Osteocyte (in vitro differentiated cells): ENCODE measurements at places on chromosomes 2 and 18.

GRCh38 chr18:28366676-28367075 is 189.7 kb upstream of the CDH2 start:
- no peak overlapping the region for H3K27ac ChIP-seq
- no peak for DNase-seq
- peaks cover 2% of the 10 kb centered on the region for H3K27me3 ChIP-seq
- no peaks in the 10 kb centered on the region for H3K36me3 ChIP-seq
- H3K4me3 ChIP-seq, result no peak overlapping the region

- no peak for DNase-seq
- no peak overlapping the region for H3K4me3 ChIP-seq
- H3K4me1 ChIP-seq, result peaks cover 10% of the 10 kb centered on the region
- no peaks in the 10 kb centered on the region for H3K27me3 ChIP-seq
Observed at GRCh38 chr2:28209864-28210263, 182.8 kb upstream of the FOSL2 start.

GRCh38 chr2:136075476-136075875 is 42.5 kb downstream of the CXCR4 start:
- peaks cover 4% of the 10 kb centered on the region for H3K27me3 ChIP-seq
- H3K36me3 ChIP-seq, result no peaks in the 10 kb centered on the region
- no peak for DNase-seq
- H3K4me1 ChIP-seq, result no peaks in the 10 kb centered on the region
- no peak overlapping the region for H3K4me3 ChIP-seq

- H3K36me3 ChIP-seq, result no peaks in the 10 kb centered on the region
- H3K27ac ChIP-seq, result no peak overlapping the region
- H3K27me3 ChIP-seq, result peaks cover 41% of the 10 kb centered on the region
- DNase-seq, result no peak
Observed at GRCh38 chr18:74299746-74300145, 8.0 kb upstream of the CYB5A start.

DNA sequence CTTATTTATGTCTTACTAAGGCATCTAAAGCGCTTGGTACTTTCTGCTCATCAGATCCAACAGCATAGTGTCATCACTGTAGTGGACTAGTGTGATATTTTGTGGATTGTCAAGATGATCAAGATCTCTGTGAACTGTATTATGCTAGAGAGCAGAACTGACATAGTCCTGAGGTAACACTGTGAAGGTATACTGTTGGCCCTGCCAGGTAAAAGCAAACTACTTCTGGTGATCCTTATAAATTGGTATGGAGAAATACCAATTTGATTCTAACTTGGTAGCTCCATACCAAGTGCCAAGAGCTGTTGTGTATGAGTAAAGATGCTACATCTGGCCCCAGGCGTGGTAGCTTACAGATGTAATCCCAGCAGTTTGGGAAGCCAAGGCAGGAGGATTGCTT is 15.9 kb downstream of the SFTPB start:
- no peak for DNase-seq
- H3K27me3 ChIP-seq, result no peaks in the 10 kb centered on the region
- H3K4me1 ChIP-seq, result peaks cover 29% of the 10 kb centered on the region
- peaks cover 43% of the 10 kb centered on the region for H3K36me3 ChIP-seq
- no peak overlapping the region for H3K4me3 ChIP-seq

DNA sequence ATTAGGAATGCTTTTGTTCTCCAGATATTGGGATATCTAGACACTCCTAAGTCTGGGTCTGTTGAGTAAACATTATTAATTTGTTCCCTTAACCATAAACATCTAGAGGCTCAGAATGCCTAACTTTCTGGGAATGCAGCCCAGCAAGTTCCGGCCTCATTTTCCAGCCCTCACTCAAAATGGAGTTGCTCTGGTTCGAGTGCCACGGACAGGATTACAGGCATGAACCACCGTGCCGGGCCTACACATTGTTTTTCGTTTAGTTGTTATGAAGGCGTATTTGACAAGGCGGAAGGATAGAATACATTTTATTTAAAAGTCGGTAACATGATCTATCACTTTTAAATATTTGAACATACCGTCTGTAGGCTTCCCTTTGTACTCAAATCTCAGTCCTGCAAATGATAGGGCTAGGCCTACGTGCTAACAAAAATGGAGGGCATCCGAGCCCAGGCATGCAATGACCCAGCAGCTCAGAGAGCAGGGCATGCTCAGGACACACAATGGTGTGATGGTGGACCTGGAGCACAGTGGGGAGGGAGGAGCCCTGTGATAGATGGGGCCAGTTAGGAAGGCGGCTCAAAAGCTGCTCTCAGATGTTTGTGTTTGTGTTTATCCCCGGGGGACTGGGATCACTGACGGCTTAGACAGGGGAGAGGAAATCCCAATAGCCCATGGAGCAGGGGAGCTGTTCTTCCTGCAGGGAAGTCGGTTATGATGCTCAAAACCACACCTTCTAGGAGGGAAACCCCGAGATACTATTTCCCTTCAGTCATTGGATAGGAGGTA is 2.9 kb upstream of the SCYGR1 start:
- H3K4me1 ChIP-seq, result no peaks in the 10 kb centered on the region
- H3K27ac ChIP-seq, result no peak overlapping the region
- no peak overlapping the region for H3K4me3 ChIP-seq
- peaks cover 3% of the 10 kb centered on the region for H3K27me3 ChIP-seq

DNA sequence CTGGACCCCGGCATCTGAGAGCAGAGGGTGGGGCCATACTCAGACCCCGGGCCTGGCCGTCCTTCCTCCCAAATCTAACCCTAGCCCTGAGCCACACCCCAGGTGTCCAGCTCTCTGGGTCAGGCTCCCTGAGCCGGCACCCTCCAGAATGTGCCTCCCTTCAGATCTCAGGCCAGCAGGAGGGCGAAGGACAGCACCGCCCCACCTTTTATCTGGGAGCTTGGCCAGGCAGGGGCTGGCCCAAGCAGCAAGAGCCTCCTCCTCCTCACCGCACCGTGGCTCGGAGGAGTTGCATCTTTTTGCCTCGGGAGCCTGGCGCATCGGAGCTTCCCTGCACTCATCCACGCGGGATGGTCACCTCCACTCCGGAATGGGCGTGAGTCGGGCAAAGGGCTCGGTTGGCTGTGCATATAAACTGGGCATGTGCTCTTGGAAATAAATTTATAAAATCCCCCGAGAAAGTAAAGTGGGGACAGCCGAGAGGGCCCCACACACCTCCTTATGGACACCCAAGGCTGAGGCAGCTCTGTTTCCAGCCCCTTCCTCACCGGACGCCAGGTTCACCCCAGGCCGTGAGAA is 69.1 kb upstream of the CTDP1 start:
- H3K4me3 ChIP-seq, result no peak overlapping the region
- peaks cover 5% of the 10 kb centered on the region for H3K4me1 ChIP-seq
- no peak overlapping the region for H3K27ac ChIP-seq
- H3K27me3 ChIP-seq, result peaks cover 13% of the 10 kb centered on the region

DNA sequence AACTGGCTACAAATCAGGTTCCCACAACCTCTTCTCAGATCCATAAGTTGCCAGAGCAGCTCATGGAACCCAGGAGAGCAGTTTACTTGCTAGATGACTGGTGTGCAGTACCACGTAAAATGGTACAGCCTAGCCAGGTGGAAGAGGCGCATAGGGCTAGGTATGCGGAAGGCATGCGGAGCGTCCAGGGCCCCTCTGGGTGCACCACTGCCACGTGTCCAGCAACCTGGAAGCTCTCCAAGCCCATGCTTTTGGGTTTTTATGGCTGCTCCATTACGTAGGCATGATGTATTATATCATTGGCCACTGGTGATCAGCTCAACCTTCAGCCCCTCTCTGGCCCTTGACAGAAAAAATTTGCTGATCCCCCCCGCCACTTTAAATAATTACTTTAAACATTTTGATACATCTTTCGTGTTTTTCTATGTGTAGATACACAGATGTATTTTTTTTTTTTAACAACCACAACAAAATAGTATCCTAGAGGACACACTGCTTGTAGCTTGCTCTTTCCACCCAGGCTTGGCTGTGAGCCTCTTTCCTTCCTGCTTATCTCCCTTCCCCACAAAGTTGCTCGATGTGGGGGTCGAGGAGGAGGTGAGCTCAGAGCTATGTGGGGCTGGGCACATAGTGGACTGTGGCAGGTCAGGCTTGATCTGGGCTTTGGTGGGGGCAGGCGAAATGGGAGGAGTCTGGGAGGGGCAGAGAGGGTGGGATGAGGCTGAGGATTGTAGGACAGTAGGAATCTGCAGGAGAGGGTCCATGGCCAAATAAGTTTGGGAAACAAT is 65.4 kb upstream of the MCFD2 start:
- H3K27me3 ChIP-seq, result no peaks in the 10 kb centered on the region
- H3K27ac ChIP-seq, result no peak overlapping the region
- H3K36me3 ChIP-seq, result peaks cover 21% of the 10 kb centered on the region

DNA sequence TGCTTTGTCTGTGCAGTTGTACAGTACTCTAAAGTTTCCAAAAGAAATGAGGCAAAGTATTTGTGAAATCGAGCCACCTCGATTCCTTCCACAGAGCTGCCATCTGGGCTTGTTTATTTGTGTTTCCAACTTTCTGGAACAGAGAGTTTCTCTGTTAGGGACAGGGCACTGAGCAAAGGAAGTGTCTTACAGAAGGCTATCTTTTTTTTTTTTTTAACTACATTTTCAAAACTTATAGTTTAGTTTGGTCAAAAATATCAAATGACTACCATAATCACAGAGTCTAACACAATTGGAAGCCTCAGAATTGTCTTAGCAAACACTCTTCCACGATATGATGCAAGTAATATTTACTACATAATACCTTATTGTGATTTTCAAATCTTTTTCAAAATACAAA is 796 bp downstream of the RFTN2 start:
- H3K4me1 ChIP-seq, result peaks cover 44% of the 10 kb centered on the region
- H3K27ac ChIP-seq, result peak overlapping the region; percentile 98
- peak overlapping the region; percentile 80 for H3K4me3 ChIP-seq
- H3K36me3 ChIP-seq, result peaks cover 17% of the 10 kb centered on the region
- no peak for DNase-seq
- no peaks in the 10 kb centered on the region for H3K27me3 ChIP-seq

GRCh38 chr18:6633310-6633709 is 96.2 kb upstream of the ARHGAP28 start:
- H3K27me3 ChIP-seq, result peaks cover 4% of the 10 kb centered on the region
- no peaks in the 10 kb centered on the region for H3K36me3 ChIP-seq
- H3K4me1 ChIP-seq, result peaks cover 33% of the 10 kb centered on the region
- no peak overlapping the region for H3K27ac ChIP-seq
- no peak for DNase-seq

DNA sequence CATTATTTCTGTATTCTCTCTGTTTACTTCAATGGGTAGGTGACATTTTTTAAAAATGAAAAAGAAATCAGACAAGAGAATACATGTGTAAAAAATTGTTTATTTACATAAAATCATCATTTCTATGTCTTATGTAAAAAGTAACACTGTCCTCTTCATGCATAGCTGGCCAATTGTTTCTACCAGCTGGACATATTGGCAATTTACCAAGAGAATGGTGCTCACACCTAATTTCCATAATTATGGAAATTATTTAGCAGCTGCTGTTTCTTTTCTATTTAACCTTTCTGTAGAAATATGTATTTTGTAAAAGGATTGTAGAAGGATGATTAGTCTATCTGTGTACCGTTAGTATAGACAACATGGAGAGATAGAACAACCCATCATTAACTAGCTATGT is 791.9 kb downstream of the TRIB2 start:
- no peaks in the 10 kb centered on the region for H3K4me1 ChIP-seq
- H3K36me3 ChIP-seq, result no peaks in the 10 kb centered on the region
- no peaks in the 10 kb centered on the region for H3K27me3 ChIP-seq
- H3K27ac ChIP-seq, result no peak overlapping the region
- no peak overlapping the region for H3K4me3 ChIP-seq
- no peak for DNase-seq

DNA sequence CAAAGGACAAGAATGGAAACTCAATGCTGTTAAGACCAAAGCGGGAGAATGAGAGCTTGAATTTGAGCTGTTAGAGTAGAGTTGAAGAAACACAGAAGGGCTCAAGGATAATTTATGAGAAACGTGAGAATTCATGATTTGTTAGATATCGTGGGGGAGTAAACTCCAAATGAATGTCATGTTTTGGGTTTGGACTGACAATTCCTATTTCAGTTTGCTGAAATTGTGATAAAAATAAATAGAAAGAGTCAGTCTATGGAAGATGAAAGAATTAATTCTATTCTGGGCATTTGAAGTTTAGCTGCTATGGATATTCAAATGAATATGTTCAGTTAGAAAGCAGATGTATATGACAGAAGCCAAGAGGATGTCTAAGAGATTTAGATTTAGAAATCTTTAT is 723.4 kb upstream of the PIK3C3 start:
- H3K4me3 ChIP-seq, result no peak overlapping the region
- no peak overlapping the region for H3K27ac ChIP-seq
- H3K27me3 ChIP-seq, result no peaks in the 10 kb centered on the region

DNA sequence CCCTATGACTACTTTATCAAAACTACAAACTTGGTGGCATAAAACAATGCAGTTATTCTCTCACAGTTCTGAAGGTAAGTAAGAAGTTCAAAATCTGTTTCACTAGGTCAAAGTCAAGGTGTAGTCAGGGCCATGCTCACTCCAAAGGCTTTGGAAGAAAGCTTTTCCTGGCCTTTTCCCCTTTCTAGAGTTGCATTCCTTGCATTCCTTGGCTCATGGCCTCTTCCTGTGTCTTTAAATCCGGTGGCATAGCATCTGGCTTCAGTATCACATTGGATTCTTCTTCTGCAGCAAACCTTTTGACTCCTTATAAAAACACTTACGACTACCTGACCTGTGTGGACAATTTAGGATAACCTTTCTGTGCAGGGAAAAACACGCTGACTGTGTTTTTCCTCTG is 543.5 kb upstream of the HNMT start:
- no peak for DNase-seq
- no peak overlapping the region for H3K4me3 ChIP-seq
- H3K4me1 ChIP-seq, result no peaks in the 10 kb centered on the region
- no peaks in the 10 kb centered on the region for H3K27me3 ChIP-seq
- H3K27ac ChIP-seq, result no peak overlapping the region
